ENCODE measurements at places on chromosomes 12 and 14.

GRCh38 chr12:89597770-89598169 is 71.9 kb upstream of the POC1B start:
- DNase-seq = no peak

DNA sequence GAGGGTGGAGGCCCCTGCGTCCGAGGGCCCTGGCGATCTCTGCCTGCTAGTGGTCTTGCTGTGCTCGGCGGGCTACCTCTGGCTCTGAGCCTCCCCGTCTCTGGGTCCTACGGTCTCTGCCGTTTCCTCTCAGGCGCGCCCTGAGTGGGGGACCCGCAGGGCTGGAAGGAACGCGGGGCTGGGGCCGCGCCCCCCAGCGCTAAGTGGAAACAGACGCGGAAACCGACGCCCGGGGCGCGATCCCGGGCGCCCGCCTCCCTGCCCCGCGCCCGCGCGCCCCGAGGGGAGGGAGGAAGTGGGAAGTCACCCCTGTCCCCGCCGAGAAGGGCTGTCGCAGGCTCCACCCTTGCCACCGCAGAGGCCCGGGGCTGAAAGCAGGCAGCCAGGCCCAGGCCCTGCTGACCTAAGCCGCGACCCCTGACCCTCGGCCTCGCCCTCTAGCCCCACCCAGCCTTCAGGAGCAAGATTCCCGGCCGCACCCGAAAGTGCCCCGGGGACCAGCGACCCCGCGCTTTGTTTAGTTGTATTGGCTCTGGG is 831 bp downstream of the CRIP1 start:
- DNase-seq = no peak

DNA sequence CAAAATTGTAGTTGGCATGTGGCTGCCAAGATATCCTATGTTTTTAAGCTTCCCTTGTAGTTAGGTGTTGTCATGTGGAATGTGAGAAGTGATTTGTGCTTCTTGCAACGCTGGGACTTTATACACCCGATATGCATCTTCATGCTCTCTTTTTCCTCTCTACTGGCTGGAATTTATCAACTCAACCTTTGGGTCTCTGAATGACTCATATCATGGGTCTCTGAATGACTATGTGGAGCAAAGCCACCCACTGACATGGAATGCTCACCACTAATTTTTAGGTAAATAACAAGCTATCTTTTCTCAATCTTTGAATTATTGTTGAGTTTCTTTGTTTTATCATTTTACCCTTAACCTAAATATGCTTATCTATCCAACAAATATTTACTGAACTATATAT is 144.6 kb downstream of the ATP23 start:
- DNase-seq = peak; percentile 90

DNA sequence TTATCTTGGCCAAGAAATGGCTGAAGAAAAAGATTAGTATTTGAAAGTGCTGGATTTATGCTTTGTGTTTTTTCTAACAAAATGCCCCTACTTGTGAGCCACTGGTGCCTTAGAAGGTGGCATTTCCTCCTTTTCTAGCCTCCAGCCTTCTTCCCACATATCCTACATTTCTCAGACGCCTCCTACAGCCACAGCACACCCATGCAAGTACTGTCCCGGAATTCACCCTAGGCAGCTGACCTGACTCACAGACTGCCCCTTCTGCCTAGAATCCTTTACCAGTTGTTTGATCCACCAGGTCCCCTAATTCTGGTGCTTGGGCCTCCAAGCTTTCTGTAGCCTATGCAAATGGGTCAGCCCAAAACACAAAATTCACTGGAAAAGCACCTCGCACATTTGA is 166.0 kb downstream of the FOXN3 start:
- DNase-seq = no peak

- DNase-seq = no peak
Measured at GRCh38 chr14:29240066-29240465, 473.5 kb downstream of the FOXG1 start.

DNA sequence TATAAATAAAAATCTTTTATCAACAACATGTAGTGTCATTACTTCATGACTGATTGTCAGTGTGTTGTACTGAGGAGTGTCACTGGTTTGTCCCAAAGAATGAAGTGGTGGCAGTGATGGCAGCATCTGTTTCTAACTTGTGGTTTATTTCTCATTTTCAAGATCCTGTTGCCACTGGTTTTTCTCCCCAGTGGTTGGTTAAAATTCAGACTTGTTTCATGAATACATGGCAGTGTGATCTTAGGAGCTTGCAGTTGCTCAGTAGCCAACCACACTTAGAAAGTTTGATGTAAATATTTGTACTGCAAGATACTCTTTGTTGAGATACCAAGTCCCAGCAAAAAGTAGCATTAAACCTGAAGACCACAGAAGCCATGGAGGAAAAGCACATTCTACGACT is 69.8 kb downstream of the PLEKHA5 start:
- no peak for DNase-seq

DNA sequence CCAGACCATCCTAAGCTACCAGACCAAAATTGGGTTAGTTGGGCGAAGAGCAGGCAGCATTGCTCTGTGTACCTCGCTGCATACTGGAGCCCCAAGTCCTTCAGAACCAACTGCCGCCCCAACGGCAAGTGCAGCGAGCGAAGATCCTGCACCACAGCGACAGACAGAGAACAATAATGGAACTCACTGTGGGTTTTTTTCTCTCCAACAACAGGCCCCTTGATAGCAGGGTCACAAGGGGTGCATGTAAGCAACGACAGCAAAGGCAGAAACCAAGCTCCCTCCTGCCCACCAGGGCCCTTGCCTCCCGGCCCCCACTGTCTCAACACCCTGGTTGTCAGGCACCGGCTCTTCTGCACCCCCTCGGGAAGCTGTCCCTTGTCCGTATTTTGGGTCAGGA is 39.0 kb downstream of the RNF34 start:
- DNase-seq = no peak

GRCh38 chr12:107287436-107288413 is 194.4 kb upstream of the CRY1 start:
- peak; percentile 87 for DNase-seq

DNA sequence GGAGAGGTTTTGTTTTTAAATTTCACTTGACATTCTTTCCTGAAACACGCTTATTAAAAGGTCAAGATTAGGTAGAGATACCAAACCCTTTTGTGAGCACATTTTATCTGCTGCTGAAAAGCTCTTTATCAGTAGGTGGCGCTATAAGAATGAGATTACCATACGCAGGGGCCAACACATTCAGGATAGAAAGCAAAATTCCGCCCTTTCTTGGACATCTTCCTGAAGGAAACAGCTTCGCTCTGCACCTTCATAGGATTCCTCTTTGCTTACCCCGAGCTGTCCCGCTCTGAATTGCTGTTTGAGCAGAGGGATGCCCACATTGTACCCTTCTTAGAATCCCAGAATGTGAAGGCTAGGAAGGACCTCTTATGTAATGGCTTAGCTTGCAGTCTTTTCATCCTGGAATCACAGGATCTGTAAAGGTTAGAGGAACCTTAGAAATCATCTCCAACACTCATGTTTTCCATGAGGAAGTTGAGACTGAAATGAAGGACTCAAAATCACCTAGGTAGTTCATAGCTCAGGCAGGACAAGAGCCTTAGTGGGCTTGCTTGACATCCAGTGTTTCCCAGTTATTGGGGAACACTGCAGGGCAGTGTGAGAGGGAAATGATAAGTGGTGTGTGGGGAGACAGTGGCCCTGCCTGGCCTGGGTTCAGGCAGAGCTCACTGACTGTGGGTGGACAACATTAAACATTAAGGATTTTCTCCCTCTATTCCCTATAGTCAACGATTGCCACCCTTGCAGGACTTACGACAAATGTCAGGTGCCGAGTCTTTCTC is 38.7 kb upstream of the CRY1 start:
- DNase-seq = no peak

GRCh38 chr14:69580009-69580577 is 5.4 kb upstream of the CCDC177 start:
- DNase-seq = no peak

GRCh38 chr14:84581041-84581440 is 948.9 kb upstream of the FLRT2 start:
- no peak for DNase-seq

DNA sequence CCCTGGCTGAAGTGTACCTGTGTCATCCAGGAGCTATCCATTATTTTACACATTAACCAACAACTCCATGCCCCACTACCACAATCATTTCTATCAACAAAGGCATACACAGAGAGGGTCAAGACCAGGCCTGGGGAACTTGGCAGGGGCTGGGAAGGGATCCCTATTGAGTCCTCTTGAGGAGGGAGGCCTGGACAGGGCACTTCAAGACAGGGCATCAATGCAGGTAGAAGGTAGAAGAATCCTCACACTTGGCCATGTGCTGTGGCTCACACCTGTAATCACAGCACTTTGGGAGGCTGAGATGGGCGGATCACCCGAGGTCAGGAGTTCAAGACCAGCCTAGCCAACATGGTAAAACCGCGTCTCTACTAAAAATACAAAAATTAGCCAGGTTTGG is 13.4 kb upstream of the ANKRD33 start:
- DNase-seq = no peak

DNA sequence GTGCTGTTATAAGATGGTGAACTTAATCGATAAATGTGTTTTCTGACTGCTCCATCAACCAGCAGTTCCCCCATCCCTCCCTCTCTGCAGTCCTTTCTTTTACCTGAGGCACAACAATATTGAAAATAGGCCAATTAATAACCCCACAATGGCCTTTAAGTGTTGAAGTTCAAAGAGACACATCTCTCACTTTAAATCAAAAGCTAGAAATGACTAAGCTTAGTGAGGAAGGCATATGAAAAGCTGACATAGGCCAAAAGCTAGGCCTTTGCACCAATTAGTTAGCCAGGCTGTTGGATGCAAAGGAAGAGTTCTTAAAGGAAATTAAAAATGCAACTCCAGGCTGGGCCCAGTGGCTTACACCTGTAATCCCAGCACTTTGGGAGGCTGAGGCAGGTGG is 43.7 kb downstream of the SAV1 start:
- no peak for DNase-seq

Measured in esophagus muscularis mucosa (tissue), 4 donors.